Fibroblast of lung (primary cell): ENCODE measurements at places on chromosomes 4 and X.

DNA sequence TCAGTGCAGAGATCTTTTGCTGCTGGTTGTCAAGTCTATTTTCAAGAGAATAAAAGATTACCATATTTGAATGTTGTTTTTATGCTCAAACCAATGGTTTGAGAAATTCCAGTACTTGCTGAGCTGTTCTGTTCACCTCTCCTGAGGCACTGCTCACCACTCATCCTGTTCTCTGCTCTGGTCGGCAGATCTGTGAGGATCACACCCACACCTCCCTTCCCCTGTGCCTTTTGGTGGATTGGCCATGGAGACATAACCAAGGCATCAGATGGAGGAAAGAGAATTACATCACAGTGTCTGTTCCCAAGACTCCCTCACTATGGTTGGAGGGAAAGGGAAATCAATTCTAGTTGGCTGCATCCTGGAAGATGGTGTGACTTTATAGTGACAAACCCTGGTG, 391.6 kb downstream of the ARHGAP24 start:
- no peak for DNase-seq

DNA sequence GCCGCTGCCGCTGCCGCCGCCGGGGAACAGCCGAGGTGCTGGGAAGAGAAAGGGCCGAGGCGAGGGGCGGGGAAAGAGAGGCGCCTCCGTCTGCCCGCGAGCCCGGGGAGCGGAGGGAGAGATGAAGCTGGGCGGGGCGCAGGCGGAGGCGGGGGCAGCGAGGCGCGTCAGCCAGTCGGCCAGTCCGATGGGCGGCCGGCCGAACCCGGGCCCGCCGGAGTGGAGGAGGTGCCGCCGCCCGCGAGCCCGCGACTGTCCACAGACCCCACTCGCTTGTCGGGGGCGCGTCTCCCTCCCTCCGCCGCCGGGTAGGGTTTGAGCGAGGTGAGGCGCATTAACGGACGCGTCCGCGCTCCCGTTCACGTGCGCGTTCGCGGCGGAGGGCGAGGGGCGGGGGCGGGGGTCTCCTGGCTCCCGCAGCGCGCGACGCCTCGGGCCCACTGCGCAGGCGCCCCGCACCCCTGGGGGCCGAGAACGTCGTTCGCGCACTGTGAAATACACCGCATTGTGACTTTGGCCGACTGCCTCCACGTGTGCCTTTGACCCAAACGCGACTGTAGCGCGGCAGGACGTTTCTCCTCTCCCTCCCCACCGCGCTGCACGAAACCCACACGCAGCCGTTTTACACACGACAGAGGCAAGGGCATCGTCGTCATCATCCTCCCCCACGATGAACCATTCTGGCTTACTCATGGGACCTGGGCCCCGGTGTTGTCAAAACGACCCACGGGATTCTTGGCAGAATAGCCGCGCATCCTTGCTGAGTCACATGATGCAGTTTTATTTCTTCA, at the start of gene NUDT11:
Gene NUDT11 (minus strand): TSS at position 92 of the 791 bp plus-strand sequence. CDS start 148 bp downstream, outside the sequence.
- DNase-seq = peak; percentile 58

DNA sequence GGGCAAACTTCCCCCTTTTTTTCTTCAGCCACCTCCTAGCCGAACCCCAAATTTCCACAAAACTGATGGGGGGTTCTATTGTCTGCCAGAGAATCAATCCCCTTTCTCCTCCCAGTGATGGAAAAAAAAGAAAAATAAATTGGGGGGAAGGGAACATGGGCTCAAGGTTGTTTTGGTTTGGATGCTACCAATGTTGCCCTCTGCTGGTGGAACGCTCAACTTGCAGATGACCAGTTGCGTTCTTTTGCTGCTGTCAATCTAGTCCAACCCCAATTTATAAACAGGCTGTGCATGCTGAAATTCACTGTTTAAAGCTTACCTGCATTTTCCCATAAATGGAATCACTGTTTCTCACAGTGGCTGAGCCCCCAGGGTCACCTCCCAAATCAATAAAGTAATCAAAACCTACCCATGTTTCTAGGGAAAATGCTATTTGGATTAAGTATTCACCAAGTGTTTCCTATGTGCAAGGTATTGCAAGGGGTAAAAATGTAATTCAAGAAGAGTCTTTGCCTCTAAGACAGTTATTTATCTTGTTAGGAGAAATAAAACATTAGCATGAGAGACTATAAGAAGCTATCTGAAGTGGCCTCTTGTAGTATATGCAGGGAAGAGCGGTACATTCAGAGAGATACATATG, 116.7 kb upstream of the TMEM164 start:
- DNase-seq = peak; percentile 69

DNA sequence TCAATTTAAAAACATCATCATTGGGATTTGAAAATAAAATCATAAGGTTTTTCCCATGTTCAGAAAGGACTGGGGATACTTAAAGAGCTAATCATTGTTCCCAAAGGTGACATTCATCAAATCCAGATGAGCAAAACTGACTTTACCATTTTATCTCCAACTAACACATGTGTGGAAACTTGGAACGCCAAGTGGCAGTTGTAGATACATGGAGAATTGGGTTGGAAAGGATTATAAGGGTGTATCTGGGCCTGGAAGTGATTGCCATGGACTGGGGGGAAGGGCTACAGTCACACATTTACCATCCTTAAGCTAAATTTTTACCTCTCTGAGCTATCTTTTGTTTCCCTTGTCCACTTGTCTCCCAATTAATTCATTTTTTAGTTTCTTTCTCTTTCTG, 203.4 kb downstream of the SLC39A8 start:
- no peak for DNase-seq

DNA sequence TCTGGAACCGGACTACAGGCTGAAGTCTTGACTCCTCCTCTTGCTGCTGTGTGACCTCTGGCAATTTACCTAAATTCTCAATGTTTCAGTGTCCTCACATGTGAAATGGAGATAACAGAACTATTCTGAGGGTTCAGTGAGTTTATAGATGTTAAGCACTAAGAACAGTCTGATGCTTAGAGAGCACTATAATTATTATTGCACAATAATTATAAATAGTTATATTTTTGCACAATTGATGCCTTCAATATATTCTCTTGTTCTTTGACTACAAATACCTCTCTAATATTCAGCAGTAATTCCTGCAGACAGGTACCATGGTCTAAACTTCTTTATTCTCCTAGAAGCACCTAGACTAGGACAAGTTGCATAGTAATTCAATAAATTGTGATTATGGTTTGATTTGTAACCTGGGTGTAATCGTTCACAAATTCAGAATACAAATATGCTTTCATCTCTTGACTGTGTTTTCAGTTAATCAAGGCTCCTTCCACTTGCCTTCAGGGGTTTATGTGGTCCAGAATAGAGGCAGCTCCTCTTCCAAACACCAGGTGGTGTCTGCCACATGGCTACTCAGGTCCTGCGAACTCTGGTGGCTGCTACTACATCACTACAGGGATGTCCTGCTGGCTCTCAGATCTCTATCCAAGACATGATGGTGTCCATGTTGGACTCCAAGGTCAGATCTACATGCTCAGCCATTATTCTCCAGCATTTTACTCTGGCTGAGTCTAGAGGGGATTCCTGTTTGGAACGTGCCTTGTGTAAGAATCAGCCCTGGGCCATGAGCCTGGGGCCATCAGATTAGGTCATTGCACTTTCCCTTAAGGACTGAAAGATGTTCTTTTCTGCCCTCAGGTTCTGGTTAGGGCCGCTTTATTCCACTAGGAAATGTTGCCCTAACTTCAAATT, 103.4 kb downstream of the QRFPR start:
- no peak for DNase-seq

GRCh38 chr4:107755841-107756356, 35.9 kb upstream of the PAPSS1 start:
- DNase-seq = peak; percentile 18

DNA sequence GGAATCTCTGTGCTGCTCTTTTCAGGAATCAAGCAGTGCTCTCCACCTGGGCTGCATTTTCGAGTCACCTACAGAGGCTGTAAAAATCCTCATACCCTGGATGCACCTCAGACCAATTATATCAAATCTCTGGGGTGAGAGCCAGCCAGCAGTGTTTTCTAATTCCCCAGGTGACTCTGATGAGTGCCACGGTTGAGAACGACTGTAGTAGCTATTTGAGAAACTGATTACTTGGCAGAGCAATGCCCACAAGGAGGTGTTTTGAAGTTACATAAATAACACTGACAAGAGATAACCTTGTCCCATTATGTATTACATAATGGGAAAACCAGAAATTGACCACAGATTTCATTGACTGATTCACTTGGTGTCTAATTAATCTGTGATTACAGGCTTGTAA, 46.8 kb downstream of the CLCN4 start:
- DNase-seq = no peak

- no peak for DNase-seq
Measured at GRCh38 chr4:36712013-36712412, 430.6 kb downstream of the DTHD1 start.

- DNase-seq = no peak
Measured at GRCh38 chrX:140360284-140360683, 144.6 kb downstream of the SOX3 start.
